ENCODE measurements at places on chromosomes 5 and 9. TPM values are rescaled to one million over a fixed set of nuclear protein-coding genes. Genes with fewer than 3 reads are reported as not detected.

DNA sequence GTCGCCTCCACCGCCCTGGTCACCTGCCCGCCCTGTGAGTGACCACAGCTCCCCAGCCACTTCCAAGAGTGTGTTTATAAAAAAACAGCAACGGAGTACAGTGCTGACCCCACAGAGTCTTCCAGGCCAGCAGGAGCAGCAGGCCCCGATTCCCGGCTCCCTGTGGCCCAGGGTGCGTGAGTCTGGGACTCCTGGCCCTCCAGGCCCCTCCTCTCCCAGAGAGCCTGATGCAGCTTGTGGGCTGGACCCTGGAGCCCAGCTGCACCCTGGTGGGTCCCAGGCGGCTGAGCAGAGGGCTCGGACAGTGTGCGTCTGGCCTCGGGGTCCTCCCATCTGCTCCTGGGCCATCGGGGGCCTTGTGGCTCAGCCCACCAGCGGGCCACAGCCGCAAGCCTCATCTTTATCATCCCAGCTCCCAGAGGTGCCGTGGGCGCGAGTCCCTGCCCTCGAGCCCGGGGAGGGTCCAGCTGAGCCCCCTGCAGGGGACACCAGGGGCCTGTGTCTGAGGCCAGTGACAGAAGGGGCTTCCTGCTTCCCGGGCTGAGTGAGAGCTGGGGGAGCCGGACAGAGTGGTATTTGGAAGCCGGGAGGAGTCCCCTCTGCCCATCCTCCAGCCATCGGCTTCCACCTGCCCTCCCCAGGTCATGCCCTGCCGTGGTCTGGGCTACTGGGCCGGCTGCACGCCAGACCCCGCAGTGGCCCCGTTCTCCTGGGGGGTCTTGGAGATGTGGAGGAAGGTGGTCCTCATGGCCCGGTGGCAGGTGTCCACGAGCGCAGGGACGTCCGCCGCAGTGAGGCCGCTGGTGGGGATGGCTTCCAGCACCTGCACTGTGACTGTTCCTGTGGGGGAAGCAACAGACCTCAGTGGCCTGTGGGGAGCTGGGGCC lies 10.6 kb downstream of the EGFL7 start:
- no peak for DNase-seq

TTLL11 gene
- 22.2 TPM for polyA plus RNA-seq

DNA sequence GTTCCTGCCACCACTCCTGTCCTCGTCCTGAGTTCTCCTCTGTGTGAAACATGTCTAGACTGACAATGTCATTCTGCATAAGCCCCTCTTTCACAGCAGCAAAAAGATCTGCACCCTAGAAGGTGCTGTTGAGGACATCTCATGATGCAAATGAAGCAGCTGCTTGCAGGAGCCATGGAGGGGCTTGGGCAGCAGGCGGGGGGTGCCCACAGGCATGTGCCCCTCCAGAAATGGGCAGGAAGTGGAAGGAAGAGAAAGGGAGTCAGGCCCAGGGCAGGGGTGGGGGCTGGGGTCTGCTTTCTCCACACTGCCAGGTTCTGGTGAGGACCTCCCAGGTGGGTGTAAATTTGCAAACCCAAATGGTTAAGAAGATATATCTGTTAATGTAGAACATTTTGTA lies 54.5 kb upstream of the KCNMB1 start:
- no peak for DNase-seq

- peak; percentile 94 for DNase-seq
These were observed 30.6 kb downstream of the PLPP7 start for GRCh38 chr9:131320031-131320685.

GRCh38 chr9:89404074-89404473 lies 85.8 kb downstream of the SECISBP2 start:
- no peak for DNase-seq

DNA sequence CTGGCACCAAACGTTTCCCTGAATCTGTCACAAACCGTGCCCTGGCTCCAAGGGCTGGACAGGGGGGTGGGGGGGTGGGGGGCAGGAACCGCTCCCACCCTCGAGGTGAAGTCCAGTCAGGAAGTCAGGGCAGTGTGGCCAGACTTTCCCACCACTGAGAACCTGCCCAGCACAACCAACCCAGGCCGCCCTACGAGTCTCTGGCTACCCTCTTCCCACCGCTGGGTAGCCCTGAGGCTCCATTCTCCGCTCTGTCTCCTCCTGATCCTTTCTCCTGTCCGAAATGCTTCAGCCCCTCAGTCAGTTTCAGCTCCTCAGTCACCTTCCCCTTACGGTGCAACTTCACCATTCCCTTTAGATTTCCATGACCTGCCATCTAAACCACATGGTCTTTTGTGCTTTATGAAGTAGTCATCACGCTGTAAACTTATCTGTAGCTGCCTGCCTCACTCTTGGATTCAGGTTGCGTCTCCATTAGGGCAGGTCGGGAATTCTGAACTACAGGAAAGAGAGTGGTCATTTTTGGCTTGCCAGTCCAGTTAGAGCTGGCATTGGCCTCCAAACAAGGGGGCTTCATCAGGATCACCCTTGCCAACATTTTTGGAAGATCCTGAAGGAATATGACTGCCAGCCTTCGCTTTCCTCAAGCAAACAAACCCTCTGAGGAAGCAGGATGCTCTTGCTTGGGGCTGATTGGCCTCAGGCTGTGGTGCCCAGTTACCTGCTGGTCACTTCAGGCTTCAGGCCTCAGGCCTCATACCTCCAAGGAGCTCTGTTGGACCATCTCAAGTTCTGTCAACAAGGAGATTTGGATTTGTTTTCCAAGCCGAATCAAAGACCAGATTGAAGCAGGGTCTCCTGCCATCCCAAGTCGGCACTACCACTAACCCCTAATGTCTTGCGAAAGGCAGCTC lies 794 bp upstream of the DCAF12 start:
- DNase-seq = no peak

CARTPT gene
- polyA plus RNA-seq = not detected

GRCh38 chr9:124835026-124835557 lies 18.2 kb upstream of the WDR38 start:
- DNase-seq = no peak

NR2F1 gene
- polyA plus RNA-seq = 6.6 TPM

GRCh38 chr9:75921391-75922127 lies 31.1 kb downstream of the PCSK5 start:
- DNase-seq = peak; percentile 18

PHF24 gene
- polyA plus RNA-seq = 0.24 TPM

CXCL14 gene
- 310 TPM for polyA plus RNA-seq
